ENCODE measurements at places on chromosomes 3 and 15.

GRCh38 chr3:38583688-38584087 lies 65.8 kb downstream of the SCN5A start:
- no peak for DNase-seq

DNA sequence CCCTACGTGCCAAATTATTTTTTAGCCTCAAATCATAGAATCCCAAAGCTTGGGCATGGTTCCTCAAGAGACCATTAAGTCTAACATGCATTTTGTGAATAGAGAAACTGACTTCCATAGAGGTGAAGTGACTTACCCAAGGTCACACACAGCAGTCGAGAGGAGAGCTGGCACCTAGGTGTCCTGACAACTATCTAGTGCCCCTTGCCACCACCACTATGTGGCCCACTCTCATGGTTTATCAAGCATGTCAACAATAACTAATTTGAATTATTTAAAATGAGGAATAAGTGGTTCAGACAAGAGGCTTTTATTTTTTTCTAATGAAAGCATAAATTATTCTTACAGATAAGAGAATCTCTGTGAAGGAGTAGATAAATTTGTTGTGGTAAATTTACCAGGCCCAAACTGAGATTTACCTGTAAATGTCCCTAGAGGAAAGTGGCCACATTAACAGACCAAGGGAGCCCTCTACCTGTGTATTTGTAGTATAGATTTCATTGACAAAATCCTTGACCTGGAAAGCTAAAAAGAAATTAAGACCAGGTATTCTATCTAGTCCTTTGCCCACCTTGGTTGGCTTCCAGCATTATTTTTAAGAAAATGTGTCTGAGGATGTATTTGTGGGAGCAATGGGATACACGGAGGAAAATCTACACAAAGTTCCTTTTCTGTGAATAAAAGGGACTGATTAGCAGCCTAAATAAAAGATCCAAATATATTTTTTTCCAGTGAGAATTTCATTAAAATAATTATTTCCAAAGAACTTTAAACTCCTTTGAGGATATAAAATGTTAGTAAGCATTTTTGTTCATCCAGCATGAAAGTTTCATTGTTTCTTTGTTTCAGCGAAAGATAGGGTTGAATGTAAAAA lies 49.1 kb downstream of the IQCH start:
- peak; percentile 10 for DNase-seq

DNA sequence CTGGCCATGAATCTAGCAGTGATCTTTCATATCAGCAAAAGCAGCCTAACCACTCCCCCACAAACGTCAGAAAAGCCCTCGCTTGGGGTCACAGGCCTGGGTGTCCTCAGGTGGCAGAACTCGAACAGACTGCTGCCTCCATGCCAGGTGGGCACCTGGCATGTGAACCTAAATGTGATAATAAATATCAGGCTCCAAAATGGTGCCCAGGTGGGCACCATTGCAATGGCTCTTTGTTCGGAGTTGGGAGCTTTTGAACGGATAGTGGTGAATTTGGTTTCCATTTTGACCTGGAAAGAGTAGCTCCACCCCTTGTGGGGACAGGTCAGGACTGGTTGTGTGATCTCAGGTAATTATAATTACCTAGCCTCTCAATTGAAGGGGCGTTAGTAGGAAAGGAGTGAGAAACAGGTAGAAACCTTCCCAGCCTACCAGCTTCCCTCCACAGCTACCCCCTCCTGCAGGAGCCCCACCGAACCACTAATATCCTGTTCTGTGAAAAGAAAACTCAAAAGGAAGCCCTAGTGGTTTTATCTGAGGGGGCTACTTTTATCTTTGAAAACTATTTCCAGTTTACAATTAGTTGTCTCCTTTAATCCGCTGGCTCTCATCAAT lies 18.1 kb downstream of the MYO1E start:
- DNase-seq: no peak

- no peak for DNase-seq
These were observed 113.3 kb downstream of the DIPK2A start for GRCh38 chr3:144084929-144085328.

GRCh38 chr15:94130504-94130903 lies 100.9 kb upstream of the MCTP2 start:
- no peak for DNase-seq

- DNase-seq: no peak
These were observed 282.1 kb downstream of the VGLL3 start for GRCh38 chr3:86708893-86709292.

DNA sequence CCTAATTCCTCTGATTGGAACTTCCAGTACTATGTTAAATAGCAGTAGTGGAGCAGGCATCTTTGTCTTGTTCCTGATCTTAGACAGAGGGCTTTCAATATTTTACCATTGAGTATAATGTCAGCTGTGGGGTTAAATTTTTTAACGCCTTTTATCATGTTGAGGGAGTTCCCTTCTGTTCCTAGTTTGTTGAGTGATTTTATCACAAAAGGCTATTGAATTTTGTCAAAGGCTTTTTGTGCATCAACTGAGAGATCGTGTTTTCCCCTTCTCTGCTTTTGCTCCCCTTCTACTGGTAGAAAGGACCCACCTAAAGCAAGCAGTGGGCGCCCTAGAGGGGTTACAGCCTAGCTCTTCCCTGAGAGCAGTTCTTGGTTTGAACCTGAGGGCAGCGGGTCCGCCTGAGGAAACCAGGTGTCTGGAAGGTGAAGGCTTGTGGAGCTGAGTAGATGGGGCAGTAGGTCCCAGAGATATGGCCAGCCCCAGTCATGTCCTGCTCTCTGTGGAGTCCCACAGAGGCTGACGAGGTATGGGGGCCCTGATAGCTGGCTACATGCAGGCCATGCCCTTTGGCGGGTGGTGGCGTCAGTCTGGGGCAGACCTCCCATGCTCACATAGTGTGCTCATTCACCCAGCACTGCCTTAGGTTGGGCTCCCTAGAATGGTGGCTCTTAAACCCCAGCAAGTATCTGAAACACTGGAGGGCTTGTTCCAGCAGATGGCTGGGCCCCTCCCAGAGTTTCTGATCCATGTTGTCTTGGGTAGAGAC lies 11.3 kb downstream of the HDAC11 start:
- DNase-seq: no peak

- DNase-seq: no peak
These were observed 12.6 kb downstream of the ETV5 start for GRCh38 chr3:186096290-186096689.
